ENCODE measurements at places on chromosomes 12 and 14.
A peak's percentile ranks its signal among the peaks of the same experiment; 100 is the strongest.

- peak; percentile 30 for DNase-seq
Measured at GRCh38 chr14:100673085-100673806, 53.4 kb upstream of the DLK1 start.

DNA sequence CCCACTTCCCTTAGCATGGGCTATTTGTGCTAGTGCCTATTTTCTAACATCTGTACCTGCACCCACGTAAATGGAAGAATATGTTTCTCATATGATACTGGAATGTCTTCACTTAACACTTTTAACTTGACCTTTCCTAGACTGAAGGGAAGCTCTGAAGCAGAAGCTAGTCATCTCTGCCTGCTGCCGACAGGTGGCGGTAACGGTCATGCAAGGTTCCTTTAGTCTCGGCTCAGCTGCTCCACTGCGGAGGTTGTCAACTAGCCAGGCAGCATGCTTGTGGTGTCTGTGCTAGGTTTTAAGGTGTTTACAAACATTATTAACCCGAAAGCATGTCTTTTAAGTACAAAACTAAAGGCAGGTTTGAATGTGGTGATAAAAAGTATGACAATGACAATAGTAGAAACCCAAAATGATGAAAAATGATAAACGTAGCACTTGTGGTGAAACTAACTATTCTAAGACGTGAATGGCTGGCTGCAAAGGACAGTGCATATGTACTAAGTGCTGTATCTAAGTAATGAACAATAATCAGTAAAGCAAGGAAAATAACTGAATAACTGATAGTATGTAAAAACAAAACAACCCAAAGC is 117.2 kb downstream of the GRIN2B start:
- DNase-seq = no peak

DNA sequence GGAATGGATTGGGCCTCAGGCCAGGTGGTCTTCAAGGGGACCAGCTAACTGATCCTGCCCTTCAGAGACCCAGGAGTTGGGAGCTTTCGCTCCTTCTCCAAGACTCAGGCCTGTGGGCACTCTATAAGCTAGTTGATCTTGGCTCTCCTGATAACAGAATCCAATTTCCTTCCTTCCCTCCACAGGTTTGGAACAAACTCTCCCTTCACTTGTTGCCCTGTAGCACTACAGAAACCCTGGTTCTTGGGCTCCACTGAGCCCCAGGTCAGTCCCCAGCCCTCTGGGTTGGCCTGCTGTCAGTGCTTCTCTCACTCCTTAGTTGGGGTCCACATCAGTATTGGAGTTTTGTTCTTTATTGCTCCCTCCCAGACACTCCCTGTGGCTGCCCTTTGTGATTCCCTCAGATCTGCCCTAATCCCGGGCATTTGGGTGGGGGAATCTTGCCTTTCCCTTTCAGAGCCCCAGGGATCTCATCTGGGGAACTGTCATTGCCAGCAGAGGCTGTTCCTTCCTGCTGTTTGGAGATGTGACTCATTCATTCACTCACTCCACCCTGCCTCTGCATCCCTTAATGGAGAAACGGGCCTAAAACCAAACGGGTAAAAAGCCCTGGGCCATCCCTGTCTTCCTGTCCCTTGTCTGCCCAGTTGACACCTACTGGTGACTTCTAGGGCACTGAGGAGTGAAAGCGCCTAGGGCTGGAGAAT is 4.4 kb upstream of the GPD1 start:
- DNase-seq = no peak

- no peak for DNase-seq
Measured at GRCh38 chr14:92430686-92431085, 82.9 kb upstream of the RIN3 start.

DNA sequence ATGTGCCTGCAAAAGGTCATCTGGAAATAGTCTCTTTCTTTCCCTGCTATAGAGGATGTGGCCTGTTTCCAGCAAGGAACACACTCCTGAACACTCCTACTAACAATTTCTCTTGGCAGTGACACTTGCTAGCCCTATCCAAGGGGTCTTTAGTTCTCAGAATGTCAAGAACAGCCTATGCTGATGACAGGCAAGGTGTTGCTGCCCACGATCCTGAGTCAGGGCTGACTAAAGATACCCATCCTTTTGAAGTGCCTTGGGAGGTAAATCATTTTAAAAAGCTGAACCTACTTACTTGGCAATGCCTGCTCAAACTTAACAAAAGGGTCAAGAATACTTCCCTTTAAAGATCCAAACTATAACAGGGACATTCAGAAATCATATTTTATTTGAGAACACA is 1146.4 kb downstream of the VRK1 start:
- DNase-seq = no peak

GRCh38 chr14:89787525-89787924 is 167.0 kb downstream of the EFCAB11 start:
- DNase-seq = no peak

GRCh38 chr12:74441872-74442271 is 95.8 kb upstream of the ATXN7L3B start:
- no peak for DNase-seq

- DNase-seq = no peak
Measured at GRCh38 chr12:109346920-109347319, 780 bp upstream of the MYO1H start.

- no peak for DNase-seq
Measured at GRCh38 chr12:74412606-74413230, 124.9 kb upstream of the ATXN7L3B start.

DNA sequence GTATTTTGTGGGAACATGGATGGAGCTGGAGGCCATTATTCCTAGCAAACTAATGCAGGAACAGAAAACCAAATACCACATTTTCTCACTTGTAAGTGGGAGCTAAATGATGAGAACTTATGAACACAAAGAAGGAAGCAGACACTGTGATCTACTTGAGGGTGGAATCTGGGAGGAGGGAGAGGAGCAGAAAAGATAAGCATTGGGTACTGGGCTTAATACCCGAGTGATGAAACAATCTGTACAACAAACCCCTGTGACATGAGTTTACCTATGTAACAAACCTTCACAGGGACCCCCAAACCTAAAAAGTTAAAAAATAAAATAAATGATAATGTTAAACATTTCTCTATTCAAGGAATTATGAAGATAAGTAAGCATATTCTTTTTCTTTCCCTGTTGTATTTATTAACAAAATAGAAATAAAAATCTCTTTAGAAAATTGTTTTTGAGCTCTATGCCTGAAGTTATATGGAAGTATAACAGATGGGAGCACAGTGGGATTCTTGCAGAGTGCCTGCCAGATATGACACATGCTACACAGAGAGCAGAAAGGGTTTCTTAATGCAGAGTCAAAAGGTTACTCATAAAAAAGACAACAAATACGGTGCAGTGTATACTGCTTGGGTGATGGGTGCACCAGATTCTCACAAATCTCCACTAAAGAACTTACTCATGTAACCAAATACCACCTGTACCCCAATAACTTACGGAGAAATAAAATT is 52.0 kb upstream of the SYNE2 start:
- DNase-seq = peak; percentile 75

Data from DMS 273 treated with DMSO at 0.1 percent for 48 hours (cell line).